ENCODE measurements at places on chromosomes 4 and X.

- no peak for DNase-seq
Observed at GRCh38 chrX:73847100-73847499, 284.1 kb downstream of the CHIC1 start.

GRCh38 chr4:123248085-123248659 is 148.4 kb upstream of the SPRY1 start:
- DNase-seq = no peak

- peak; percentile 3 for DNase-seq
Observed at GRCh38 chrX:4547213-4547836, 833.9 kb upstream of the PRKX start.

DNA sequence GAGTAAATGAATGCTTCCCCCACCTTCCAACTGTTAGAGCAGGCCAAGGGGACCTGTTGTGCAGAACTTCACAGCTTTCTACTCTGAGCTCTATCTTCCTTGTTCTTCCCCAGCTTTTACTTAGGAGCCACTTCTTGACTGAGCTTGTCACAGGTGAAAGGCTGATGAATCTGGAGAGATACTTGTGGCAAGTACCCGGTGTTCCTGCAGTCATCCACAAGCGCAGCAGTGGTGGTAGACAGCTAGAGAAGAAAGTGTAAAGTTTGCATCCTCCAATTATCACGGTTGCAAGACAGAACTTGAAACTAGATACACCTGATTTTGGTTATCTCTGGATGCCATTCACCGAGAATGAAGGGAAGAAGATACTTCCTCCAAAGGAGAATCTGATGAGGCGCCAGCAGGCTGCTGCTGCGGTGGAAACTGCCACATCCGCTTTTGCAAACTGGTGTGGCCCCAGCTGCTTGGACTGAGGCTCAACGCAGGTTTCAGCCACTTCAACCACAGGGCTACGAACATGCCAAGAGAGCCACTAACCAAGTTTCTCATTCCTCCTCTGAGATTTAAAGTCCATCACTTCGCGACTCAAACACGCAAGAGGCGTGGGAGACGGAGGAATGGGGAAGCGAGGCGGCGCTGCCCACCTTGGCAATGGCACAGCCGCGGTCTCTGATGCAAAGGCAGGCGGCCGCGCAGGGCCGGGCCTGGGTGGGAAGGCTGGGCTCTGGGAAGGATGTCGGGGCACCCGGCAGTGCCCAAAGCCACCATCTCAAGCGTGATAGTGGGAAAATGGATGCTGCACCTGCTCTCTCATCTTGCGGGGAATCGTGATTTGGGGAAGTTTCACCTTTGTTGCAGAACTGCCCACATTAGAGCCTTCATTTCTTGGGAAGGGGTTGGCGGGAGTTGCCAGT is 1.3 kb upstream of the FHIP1A start:
- DNase-seq = no peak

DNA sequence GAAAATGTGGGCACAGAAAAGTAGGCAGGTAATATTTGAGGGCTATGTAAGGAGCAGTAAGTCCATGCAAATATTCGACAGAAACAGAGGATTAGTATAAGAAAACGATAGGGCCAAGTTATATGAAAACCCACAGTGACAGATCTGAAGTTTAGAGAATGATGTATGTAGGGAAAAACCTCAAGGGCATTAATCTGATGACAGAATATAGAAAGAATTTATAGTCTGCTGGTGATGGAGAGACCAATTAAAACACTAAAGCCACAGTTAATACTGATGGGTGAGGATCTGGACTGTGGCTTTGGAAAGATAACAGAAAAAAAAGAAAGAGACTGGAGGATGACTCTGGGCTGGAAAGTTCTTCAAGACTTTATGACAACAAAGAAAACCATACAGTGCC is 169.7 kb downstream of the PALLD start:
- no peak for DNase-seq

DNA sequence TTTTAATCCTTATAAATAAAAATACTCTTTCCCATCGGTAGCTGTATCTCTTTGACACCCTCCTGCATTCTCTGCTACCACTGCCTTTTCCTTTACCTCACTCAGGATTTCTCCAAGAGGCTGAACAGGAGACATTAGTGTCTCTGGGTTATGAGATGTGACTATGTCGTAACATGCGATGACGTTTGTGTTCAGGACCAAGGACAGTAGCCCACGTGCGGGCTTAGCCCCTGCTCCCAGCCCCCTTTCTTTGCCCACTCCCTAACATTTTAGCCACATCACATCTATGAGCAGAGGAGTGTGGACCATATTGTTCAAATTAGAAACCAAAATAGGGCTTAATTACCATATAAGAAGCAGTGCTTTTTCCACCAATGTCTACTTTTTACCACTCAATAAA is 369.3 kb downstream of the FBXW7 start:
- DNase-seq = no peak

GRCh38 chr4:38172078-38172477 is 211.9 kb downstream of the PTTG2 start:
- no peak for DNase-seq

- no peak for DNase-seq
Observed at GRCh38 chrX:44904542-44905115, 31.6 kb downstream of the KDM6A start.

GRCh38 chrX:139967300-139967699 is 2.0 kb upstream of the CXorf66 start:
- DNase-seq = no peak

- no peak for DNase-seq
Observed at GRCh38 chr4:31545755-31546154, 825.6 kb downstream of the PCDH7 start.

DNA sequence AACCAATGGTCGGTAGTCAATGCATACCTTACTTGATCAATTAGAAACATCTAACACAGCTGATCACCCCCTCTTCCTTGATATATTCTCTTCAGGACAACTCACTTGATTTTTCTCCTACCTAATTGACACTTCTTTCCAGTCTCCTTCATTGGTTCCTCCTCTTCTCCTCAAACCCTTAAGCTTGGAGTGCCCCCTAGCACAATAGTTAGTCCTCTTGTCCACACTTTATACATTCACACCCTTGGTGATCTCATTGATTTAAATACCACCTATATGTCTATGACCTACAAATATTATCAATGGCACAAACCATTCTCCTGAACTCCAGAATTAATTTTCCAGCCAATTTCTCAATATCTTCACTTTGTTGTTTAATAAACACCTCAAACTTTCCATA is 724.0 kb downstream of the ADGRL3 start:
- no peak for DNase-seq

DNA sequence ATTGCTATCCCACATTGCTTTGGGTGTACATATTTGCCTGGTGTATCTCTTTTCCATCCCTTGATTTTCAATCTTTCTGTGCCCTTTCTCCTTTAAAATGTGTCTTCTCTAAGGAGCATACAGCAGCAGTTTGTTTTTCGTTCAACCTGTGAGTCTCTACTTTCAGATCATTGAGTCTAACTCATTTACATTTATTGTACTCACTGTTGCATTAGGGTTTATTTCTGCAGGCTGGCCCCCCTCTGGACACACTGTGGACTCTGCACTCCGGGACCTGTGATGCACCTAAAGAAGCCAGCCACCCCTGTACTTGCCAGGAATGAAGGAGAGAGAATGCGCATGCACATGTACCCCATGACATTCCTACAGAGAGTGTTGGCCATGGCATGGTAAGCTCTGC is 93.0 kb downstream of the FAM53A start:
- no peak for DNase-seq

DNA sequence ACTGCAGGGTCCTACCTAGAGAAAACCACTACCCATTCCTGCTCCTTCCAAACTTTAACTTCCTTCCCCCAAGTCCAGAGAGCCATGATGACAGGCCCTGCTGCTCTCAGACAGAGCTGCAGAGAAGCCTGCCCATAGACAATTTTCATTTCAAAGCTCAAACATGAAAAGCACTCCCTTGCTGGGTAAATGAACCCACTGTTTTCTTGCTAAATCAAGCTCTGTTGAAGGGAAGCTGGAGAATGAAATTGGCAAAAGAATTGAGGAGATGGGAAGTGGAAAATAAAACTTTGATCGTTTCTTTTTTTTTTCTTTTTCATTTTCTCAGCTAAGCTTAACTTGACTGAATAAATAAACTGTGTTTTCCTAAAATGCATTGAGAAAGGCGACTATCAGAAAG is 331.1 kb upstream of the CPEB2 start:
- no peak for DNase-seq
